ENCODE measurements at places on chromosomes 4 and X.

- peak; percentile 81 for DNase-seq
Observed at GRCh38 chr4:141220691-141221659, at the start of gene ZNF330. ZNF330 (plus strand) TSS chr4:141220895; CDS start chr4:141222372, 1,477 bp downstream.

DNA sequence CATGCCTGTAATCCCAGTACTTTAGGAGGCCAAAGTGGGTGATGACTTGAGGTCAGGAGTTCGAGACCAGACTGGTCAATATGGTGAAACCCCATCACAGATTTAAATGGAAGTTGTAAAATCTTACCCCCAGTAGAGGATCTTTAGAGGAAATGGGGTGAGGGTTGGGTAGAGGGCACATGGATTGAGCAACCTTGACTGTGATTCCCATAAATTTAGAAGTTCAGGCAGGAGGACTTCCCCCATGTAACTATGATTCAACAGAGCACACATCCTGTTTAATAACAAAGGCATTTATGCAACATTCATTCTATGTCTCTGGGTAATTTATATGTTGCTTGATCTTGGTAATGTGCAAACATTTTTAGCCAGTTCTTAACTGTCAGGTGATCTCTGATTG is 143.1 kb downstream of the RBM47 start:
- no peak for DNase-seq

GRCh38 chrX:14359316-14359715 is 170.0 kb upstream of the GLRA2 start:
- DNase-seq, result no peak

DNA sequence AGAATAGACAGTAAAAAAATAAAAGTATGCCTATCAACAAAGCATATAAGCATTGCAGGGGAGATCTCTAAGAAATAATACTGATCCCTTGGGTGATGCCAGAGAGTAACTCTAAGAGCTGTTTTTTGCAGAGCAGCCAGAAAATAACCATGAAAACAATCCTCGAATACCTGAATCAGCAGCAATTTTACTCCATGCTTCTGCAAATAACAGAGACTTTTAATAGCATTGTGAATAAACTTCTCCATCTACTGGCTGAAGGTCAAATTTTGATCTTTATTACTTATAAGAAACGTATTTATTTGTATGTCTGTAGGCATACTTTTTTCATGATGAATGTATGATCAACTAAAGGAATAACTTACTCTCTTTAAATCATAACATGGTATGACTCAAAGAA is 334.5 kb downstream of the GALNTL6 start:
- no peak for DNase-seq

DNA sequence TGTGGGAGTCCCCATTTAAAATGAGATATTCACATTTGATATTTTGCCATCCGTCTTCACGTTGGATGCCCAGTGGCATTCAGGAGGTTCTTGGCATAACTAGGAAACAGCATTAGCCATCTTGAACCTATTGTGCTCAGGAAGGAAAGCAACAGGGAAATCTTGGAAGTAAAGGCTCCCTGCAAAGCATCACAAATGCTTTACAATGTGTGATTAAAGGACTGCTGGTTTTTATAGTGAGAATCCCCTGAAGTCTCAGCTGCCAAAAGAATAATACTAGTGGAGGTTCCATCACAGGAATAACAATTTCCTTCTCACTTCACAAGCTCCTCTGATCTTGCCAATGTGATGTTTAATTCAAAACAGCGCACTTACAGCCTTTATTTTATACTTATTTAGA is 49.7 kb upstream of the NPNT start:
- no peak for DNase-seq

All from NCI-H2081 (cell line).